ENCODE measurements at places on chromosomes 4 and X.
A peak's percentile ranks its signal among the peaks of the same experiment; 100 is the strongest.

DNA sequence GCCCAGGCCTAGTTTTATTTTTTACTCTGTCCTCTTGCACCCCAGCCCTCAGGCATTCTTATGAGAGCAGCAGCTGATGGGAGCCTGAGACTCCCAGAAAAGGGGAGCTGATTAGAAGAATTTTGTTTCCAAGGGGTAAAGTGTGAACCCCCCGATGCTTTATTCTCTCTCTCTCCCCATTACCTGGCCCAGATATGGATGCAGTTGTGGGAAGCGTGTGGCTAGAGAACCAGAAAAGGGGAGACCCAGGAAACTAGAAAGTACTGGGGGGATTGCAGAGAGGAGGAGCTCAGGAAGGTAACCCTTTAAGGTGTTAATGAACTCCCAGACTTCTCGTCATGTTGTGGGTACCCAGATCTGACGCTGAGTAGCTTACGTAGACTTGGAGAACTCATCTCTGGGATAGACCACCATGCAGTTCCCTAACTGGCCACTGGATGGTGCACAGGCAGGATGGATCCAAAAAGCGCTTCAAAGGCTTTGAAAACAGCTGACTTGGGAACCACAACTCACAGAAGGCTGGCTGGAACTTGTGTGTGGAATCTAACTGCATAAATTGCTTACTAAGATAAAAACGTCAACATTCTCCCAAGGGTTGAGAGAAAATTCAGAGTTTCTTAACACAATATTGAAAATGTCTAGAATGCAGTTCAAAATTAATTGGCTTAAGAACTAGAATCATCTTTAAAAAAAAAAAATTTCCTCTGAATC lies 64.7 kb downstream of the TBC1D14 start:
- DNase-seq: peak; percentile 59

DNA sequence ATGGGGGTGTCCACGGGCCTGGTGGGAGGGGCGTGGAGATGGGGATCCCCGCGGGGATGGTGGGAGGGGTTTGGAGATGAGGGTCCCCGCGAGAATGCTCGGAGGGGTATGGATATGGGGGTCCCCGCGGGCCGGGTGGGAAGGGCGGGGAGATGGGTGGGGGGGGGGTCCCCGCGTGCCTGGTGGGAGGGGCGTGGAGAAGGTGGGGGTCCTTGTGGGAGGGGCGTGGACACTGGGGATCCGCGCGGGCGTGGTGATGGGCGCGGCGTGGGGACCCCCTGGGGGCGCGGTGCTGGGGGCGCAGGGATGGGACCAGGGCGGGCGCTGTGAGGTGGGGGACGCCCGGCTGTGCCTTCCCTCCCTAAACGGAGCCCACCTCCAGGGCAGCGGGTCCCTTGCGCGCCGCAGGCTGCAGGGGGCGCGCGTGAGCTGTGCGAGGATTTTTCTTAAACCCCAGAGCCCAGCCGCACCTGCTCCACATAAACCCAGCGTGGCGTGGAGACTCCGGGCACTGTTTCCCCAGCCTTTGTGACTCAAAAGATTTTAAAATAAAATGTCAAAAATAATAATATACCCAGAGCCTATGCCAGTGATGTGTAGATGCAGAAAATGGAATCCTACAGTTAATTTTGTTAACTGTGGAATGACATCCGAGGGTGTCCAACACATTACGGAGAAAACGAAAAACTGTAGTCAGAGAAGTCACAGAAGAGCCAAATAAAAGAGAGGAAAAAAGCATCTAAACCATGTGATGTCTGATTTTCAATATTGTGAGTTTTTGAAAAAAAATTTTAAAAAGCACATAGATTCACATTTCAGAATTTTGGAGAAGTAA lies 1.5 kb upstream of the ASMTL start:
- DNase-seq: peak; percentile 87

- DNase-seq: no peak
These were observed 59.7 kb upstream of the RASGEF1B start for GRCh38 chr4:81531410-81531809.

DNA sequence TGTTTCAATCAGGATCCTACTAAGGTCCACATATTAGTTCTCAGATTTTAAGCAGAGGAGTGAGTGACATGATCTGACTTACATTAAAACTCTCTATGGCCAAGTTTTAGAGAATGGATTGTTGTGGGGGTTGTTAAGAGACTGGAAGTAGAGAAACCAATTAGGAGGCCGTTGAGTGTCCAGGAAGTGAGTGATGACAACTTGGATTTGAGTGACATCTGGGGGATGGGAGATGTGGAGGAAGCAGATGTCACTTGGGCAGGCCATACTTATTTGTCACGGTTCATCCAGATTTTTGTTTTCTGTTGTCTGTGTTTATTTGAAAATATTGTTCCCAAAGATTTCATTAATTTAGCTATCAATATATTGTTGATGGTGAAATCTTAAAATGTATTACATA lies 28.3 kb downstream of the ADD1 start:
- no peak for DNase-seq

GRCh38 chrX:52352551-52352950 lies 16.3 kb upstream of the XAGE2 start:
- DNase-seq: no peak

DNA sequence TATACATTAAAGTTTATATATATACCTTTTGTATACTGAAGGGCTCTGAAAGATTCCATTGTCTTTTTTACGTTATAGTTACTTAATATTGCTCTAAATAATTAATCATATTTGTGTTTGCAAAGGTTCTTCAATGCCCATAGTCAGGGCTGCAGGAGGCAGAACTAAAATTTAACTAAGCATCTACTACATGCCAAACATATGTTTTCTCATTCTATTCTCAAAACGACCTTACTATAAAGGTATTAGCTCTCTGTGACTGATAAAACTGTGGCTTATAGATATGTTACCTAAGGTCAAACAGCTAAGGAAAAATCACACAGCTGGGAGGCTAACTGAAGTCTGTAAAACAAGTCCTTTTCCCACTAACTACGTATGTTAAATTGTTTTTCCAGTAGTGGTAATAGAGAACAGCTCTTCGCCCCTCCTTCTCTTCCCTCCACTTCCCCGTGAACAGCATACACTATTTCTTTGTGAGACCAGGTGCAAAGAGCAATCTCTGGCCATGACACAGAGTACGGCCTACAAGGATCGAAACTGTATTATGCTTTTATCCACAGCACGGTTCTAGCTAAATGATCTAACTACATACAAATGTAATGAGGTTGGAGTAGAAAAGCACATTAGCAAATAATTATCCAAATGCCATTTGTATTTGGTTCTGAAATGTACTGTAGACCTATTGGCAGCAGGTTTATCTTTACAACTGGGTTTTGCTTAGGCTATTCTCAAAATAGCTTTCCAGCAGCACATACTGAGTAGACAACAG lies 1.7 kb downstream of the CNOT6L start:
- DNase-seq: no peak

GRCh38 chr4:122700178-122700725 lies 32.3 kb upstream of the BBS12 start:
- no peak for DNase-seq

- no peak for DNase-seq
These were observed 18.2 kb upstream of the ABLIM2 start for GRCh38 chr4:8176547-8177399.

DNA sequence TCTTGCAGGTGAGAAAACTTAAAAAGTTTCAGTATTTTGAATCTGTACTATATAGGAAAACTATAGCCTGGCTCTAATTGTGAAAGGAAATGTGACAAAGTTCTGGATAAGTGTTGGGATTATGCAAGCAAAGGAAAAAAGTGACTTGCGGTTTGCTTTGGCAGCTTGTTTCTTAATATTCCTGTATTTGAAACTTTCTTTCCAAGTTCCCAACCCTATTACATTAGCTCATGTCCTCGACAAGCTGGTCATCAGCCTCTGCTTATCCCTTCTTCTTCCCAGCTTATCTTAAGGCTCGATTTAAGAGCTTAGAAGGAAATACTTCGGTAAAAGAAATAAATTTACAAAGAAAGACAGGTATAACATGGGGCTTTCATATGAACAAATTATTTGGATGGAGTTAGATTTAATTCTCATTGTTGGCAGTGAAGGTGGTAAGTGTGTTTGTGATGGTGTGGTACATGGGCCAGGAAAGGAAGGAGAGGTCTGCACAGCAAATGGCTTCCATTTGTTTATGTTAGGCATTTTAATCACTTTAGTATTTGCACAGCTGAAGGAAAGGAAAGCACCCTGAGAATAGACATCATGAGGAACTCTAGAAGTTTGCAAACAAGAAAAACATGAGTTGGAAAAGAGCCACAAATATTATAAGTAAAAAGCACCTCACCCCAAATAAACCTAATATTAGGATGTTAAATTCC lies 5.1 kb upstream of the MYOZ2 start:
- DNase-seq: no peak

DNA sequence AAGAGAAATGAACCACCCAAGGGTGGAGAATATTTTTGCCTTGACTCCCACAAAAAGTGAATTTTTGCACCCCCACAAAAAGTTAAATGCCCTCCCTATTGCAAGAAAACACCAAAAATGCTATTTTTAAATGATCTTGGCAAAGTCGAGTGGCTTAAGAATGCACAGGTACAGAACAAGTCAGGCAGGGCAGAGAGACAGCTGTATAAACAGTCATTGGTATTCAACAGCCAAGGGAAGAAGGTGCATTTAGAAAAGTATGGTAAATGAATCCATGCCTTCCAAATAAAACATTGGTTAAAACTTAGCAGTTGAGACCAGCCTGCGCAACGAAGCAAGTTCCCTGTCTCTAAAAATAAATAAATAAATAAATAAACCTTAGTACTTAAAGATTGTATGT lies 169.3 kb downstream of the CHIC2 start:
- no peak for DNase-seq

- no peak for DNase-seq
These were observed 62.9 kb upstream of the SLC34A2 start for GRCh38 chr4:25592736-25593135.
